Tongue (tissue), 3 donors: ENCODE measurements at places on chromosomes 7 and 10.

GRCh38 chr7:139827042-139827441, 2.0 kb upstream of the TBXAS1 start:
- no peak for DNase-seq

DNA sequence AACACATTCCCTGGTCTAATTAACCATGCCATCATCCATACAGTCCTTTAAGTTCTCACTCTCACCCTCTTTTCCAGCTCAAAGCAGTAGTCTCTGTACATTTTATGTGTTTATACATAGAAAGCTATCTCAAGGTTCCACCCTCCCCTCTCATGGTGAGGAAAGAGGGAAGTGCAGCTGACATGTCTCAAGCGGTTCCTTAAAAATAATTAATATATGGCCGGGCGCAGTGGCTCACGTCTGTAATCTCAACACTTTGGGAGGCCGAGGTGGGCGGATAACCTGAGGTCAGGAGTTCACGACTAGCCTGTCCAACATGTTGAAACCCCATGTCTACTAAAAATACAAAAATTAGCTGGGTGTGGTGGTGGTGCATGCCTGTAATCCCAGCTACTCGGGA, 36.7 kb downstream of the ZC3HAV1 start:
- DNase-seq = no peak

GRCh38 chr10:101897633-101898032, 54.0 kb upstream of the KCNIP2 start:
- DNase-seq = peak; percentile 35

GRCh38 chr10:88270871-88271713, 312.0 kb downstream of the RNLS start:
- DNase-seq = no peak

GRCh38 chr10:62559481-62560200, 185.5 kb downstream of the ZNF365 start:
- DNase-seq = no peak

GRCh38 chr7:96440328-96440727, 118.4 kb upstream of the SLC25A13 start:
- DNase-seq = no peak

- DNase-seq = no peak
These were observed 98.9 kb upstream of the ARHGAP21 start for GRCh38 chr10:24822590-24822989.

DNA sequence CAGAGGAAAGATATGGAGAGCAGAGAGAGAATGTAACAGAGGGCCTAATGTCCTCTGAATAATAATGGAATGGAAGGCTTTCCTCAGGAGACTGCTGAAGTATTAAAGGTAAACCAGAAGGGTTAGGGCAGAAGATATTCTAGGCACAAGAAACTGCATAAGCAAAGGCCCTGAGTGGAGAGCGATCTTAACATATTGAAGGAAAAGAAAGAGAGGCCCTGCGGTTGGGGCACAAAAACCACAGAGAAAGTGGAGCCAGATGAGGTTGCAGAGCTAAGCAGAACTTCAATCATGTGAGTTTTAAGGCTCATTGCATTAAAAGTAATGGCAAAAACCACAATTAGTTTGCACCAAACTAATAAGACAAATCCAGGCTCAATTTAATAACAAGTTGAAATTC, 115.8 kb upstream of the VSTM2A start:
- no peak for DNase-seq

GRCh38 chr7:5671046-5671445, 110.4 kb downstream of the RNF216 start:
- DNase-seq = peak; percentile 75

GRCh38 chr10:29569795-29570194, 65.0 kb downstream of the SVIL start:
- no peak for DNase-seq

- DNase-seq = no peak
These were observed 2.9 kb downstream of the MTPAP start for GRCh38 chr10:30346131-30346530.

DNA sequence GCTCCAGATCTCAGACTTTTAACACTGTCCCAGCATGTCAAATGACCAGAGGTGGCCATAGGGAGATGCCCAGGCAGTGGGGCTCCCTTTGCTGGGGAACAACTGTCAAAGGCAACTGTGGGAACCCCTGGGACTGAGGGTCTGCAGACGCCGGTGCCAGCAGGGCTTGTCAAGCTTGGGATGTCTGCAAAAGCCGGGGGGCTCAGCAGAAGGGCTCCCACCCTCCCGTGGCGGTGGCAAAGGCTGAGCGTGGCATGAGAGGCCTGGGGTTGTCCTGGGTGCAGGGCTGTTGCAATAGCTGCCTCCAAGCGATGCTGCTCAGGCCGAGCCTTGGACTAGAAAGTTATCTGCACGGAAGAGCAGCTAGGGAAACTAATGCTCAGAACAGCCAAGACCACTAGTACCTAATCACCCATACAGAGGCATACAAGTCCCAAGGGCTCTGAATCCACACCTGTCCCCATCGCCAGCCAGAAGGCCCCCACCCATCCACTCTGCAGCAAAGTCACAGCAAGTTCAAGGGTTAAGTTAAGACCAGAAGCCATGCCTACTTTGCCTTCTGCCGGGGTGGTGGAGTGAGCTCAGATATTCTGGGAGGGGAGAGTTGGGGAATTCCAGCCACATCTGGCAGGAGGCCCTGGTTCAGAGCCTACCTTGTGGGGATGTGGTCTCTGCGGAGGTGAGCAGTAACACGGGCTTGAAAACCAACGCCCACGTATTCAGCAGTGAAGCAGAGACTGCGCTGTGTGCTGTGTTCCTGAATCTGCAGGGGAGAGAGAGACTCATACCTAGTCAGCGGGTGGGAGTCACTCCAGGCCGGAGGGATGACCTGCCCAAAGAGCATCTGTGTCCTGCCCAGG, 4.6 kb downstream of the SH2B2 start:
- DNase-seq = no peak
